ENCODE measurements at places on chromosomes 3 and 15. TPM values are rescaled to one million over a fixed set of nuclear protein-coding genes. Genes with fewer than 3 reads are reported as not detected.

- DNase-seq, result no peak
These were observed 75.0 kb downstream of the MAGEF1 start for GRCh38 chr3:184636741-184637316.

- DNase-seq, result no peak
These were observed 29.0 kb downstream of the RASGRP1 start for GRCh38 chr15:38535491-38536200.

GRCh38 chr3:191509078-191509477, 48.1 kb downstream of the PYDC2 start:
- no peak for DNase-seq

- DNase-seq, result no peak
These were observed 55.6 kb upstream of the RGMA start for GRCh38 chr15:93144463-93145236.

GRCh38 chr3:14397531-14397930, 4.9 kb upstream of the SLC6A6 start:
- DNase-seq, result no peak

DNA sequence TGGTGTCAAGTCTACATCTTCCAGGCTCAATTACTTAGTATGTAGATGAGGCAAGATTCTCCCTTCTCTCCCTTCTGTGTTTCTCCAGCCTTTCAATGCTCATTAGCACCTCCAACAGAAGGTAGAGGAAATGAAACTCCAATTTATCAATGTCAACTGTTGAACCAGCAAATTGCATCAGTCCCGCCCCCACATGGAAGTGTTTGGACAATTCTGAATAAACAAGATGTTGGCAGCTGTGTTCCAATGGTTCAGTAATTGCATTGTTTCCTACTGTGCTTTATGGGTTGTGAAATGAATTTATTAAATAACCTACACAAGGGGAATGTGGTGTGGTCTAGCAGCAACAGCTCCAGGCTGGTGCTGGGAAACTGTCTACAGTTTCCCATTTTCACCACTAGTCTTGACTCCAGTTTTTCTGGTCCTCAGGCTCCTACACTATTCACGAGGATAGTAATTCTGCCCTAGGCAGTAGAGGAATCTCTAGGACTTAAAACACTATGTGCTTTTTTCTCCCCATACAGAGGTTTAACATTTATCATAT, 91.9 kb downstream of the MB21D2 start:
- no peak for DNase-seq

DNA sequence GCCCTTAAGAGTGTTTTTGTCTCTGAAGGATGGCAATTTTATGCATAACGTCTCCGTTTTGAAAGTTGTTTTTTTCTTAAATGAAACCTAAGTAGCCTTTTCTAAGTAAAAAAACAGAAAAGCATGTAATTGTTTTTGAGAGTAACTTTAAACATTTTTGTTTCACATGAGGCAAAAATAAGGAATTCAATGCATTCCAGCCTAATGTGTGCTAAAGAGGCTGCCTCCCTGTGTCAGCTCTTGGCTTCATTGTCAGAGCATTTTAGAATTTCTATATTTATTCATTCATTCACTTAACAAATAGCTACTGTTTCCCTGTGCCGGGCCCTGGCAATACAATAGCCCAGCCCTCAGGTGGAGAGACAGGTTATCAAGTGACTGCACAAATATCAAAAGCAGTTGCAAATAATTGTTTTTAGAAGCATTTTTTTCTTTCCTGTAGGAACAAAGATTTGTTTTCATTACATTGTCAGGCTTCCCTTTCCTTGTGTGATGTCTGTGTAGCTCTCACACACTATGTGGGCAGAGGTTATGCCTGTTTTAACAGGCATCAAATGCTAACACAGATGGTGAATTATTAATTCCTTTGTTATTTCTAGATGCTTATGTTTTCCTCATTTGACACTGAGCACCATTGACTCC, 81.9 kb downstream of the CCK start:
- DNase-seq, result no peak

DNA sequence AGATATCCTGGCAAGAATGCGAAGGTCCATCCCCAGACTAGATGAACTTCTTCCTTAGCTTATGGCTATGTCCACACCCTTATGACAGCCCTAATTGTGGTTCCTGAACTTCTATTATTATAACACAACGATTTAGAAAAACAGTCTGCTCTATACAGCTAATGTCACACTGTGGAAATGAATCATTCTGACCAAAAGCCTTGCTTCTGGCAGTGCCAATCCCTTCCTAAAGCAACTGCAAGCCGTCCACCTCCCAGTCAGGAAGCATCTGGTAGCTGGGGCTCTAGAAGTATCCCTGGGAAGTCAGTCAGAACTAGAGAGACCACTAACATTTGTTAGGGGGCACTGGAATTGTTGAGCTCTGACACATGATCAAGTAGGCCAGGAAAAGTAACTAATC, 45.0 kb downstream of the MYO5A start:
- DNase-seq, result no peak

GRCh38 chr3:170470063-170471016, 51.7 kb downstream of the CLDN11 start:
- DNase-seq, result peak; percentile 10

GRCh38 chr3:33636125-33636850, 81.8 kb downstream of the CLASP2 start:
- DNase-seq, result peak; percentile 39

DNA sequence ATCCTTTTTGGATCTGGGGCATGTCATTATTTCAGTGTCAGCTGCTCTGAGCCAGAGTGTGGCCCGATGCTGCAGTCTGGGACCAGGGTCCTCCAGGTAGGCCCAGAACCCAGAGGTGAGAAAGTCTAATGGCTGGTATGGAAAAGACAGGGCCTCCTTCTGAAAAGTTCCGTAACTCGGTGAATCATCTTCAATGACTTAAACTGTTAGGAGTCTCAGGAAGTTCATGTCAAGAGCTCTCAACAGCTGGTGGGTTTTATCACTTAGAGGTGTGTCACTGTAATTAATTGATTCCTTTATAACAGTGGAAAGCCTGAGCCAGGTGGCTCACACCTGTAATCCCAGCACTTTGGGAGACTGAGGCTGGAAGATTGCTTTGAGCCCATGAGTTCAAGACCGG, 28.5 kb upstream of the PDE8A start:
- no peak for DNase-seq

TBCCD1 gene
- 20.9 TPM for total RNA-seq

SLC49A4 gene
- 1.0 TPM for total RNA-seq

TP63 gene
- 1.4 TPM for total RNA-seq

HDAC11 gene
- total RNA-seq, result 6.0 TPM
